ENCODE measurements at places on chromosomes 12 and 14.

GRCh38 chr14:23366426-23366921 lies 1.5 kb upstream of the EFS start:
- DNase-seq: no peak

DNA sequence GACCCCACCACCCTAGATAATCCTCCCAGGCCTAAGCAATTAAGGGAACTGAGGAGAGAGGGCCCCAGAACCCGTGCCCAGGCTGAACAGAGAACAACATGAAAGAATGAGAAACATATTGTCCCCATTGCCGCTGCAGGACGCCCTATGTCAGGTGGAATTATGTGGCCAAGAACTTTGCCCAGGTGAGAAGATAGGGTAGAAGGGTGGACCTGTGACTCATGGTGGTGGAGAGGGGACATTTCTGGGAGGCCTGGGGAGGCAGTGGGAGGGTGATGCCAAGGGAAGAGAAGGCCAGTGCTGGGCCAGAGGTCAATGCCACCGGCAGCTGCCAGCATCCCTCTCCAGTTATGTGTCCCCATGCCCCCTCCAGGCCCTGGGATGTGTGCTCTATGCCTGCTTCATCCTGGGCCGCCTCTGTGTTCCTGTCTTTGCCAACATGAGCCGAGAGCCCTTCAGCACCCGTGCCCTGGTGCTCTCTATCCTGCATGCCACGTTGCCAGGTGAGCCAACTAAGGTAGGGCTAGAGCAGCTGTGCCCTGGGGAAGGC lies 15.5 kb downstream of the SOAT2 start:
- no peak for DNase-seq

- DNase-seq: no peak
Measured at GRCh38 chr12:85325442-85325841, 45.4 kb downstream of the ALX1 start.

DNA sequence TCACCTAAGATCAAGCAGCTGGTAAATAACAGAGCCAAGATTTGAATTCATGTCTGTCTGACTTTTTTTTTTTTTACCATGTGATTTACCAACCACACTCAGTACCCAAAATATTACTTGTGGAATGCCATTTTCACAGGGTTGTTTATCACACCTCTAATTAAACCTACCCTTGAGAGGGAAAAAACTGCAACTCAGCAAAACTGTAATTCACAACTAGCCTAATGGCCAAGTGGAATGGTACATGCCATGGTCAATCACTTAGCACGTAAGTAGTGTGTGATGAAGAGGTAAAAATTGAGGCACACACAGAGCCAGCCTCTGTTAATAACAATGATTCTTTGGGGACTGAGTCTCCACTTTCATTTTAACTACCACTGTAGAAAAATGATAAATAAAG lies 412.9 kb upstream of the GARIN6 start:
- no peak for DNase-seq

- no peak for DNase-seq
Measured at GRCh38 chr14:51564986-51565604, 86.6 kb upstream of the FRMD6 start.

GRCh38 chr14:73223049-73223448 lies 14.3 kb upstream of the PAPLN start:
- no peak for DNase-seq

DNA sequence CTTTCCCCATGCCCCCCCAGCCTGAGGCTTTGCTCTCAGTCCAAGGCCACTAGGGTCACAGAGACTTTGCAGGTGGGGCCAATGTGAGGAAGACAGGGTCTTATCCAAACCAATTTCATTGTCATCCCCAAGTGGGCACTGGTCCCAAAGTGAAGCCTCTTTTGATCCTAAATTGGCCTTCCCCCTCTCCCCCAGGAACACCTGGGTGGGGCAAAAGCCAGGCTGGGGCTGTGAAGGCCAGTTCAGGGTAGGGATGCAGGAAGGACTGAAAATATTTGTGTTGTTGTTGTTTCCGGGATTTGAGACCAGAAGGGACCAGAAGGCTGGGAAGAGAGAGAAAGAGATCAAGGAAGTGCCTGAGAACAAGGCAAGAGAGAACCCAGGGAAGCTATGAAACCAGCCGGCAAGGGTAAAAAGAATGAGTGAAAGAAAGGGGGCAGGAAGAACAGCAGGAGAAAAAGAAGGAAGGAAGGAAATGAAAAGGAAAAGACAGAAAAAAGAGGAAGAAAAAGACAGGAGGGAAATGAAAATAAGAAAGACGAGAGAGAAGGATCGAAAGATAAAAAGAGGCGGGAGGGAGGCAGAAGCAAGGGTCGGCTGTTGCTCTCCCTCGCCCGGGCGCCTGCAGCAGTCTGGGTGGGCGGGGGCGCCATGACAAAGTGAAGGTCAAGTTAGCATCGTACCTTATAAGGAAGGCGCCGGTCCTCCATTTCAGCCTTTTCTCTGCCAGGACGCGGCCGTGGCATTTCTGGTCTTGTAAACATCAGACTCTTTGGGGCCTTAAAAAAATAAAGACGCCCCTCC lies 7.4 kb upstream of the HOXC11 start:
- no peak for DNase-seq
